Breast epithelium (tissue), 4 donors: ENCODE measurements at places on chromosomes 16 and 17. TPM values are rescaled to one million over a fixed set of nuclear protein-coding genes. Genes with fewer than 3 reads are reported as not detected.

GRCh38 chr17:77036136-77036840 lies 104.5 kb upstream of the SEC14L1 start:
- DNase-seq: no peak

GRCh38 chr16:67397812-67398545 lies 4.7 kb upstream of the TPPP3 start:
- no peak for DNase-seq

HCRT gene
- not detected for total RNA-seq

SOST gene
- not detected for total RNA-seq

DNA sequence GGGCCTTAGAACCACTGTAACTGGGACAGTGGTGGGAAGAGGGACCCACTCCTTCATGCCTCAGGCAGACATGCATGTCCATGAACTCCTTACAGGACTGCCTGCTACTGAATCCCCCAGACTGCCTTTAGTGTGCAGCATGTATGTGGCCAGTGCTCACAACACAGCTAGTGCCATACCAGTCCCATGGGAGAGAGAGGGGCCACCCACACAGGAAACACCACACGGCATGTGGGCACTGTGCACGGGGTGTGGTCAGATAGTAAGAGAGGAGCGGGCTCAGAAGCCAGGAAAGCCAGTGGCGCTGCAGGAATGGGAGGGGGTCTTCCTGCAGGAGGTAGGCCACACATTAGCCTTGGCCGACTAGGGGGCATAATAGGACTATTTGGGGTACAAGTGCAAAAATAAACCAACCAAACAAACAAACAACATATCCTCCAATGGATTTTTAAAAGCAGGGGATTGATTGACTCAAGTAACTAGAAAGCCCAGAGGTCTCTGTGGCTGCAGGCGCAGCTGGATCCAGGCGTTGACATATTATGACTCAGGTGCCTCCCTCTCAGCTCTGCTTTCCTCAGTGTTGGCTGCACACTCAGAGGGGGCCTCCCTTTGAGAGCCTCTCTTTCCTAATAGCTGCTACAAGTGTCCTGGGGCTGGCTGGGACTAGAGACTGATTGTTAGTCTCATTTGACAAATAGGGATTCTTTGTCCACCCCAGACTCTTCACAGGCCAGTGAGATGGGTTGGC lies 104.4 kb downstream of the AMFR start:
- DNase-seq: no peak

DNA sequence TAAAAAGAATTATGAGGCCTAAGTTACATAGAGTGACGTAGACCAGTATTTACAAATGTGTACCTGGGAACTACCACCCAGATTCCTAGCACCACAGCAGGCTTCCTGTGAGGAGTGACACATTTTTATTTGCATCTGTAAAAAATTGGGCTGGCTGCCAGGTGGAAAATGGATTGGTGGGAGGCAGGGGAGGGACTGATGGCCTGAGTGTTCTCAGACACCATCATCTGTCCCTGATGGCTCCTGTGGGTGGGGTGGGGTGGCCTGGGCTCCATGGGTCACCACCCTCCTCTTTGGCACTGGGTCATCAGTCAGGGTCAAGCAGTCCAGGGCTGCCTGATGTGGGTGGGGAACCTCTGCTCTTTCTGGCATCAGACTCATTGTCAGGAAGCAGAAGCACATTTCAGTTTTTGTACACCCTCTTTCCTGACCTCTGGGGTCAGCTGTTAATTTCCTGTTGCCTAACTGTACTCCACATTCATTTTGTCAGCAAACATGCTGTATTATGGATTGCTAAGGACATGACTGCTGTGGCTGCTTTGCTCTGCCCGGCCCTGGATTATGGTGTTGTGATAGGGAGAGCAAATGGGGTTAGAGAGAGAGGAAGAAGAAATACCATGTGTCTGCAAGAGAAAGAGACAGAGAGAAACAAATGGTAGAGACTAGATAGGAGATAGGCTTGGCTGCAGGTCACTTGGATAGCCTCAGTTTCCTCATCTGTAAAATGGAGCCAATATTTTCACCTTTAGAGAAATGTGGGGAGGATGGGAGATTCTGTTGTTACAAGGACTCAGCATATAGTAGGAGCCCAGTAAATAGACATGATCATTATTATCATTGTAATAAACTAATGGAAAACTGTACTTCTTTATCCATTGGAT lies 11.6 kb upstream of the MFAP4 start:
- DNase-seq: no peak
